ENCODE measurements at places on chromosomes 11 and 22.
A peak's percentile ranks its signal among the peaks of the same experiment; 100 is the strongest.

- DNase-seq = no peak
These were observed 44.0 kb upstream of the CSNK2A3 start for GRCh38 chr11:11397036-11397415.

- no peak for DNase-seq
These were observed 47.5 kb downstream of the SGSM3 start for GRCh38 chr22:40417881-40418280.

DNA sequence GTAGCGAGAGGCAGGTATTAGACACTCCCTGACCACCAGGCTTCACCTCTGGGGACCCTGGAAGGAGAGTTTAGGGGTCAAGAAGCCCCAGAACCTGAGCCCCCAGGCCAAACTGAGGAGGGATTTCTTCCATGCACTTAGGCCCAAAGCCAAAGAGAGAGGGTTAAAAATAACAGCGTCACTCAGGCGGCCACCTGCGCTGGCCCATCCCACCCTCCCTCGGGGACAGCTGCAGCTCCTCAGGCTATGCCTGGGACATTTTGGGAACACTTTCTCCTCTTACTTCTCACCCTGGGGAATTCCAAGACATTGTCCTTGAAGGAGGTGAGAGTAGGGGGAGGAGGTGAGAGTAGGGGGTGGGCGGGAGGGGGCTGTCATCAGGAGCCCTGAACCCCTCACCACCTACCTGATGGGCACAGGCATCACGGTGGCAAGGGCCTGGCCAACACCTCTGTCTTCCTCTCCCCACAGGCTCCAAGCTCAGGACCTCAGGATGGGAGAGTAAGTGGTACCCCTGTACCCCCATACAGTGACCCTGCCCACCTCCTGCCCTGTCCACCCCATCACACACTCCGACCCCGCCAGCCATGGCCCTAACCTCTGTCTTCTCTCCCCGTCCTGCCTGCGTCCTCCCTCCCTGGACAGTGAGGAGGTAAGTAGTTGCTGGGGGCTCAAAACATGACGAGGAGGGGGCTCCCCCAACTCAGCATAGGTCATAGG lies 583 bp downstream of the TNNI2 start:
- DNase-seq = no peak

GRCh38 chr11:72576243-72576595 lies 98.0 kb downstream of the PDE2A start:
- DNase-seq = no peak

- no peak for DNase-seq
These were observed 236.1 kb downstream of the TTC28 start for GRCh38 chr22:28443526-28443876.

DNA sequence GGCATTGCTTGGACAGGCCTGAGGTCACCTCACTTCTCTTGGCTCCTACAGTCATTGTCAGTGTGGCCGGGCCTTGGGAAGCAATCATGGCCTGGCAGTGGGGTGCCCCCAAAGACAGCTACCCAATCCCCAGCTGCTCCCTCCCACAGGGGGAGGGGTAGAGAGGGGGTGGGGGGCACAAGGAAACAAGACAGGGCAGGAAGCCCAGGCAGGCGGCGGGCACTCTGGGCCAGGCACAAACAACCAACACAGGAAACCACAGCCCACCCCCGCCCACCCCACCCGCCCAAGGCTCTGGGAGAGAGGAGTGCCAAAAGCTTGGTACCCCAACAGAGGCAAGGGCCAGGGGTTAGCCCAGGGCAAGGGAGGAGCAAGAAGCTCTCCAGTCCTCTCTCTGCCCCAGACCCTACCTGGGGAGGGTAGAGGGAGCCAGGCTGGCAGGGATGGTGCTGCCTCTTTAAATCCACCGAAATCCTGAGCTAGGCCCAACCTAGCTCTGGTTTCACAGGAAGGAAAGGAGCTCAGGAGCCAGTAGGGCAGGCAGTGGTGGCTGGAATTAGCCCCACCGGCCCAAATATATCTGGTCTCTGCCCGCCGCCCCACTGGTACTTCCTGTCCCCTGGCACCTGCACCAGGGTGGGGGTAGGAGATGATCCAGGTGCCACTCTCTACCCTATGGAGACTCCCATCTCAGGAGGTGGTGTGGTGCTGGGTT lies 12.2 kb downstream of the BCL9L start:
- peak; percentile 80 for DNase-seq

DNA sequence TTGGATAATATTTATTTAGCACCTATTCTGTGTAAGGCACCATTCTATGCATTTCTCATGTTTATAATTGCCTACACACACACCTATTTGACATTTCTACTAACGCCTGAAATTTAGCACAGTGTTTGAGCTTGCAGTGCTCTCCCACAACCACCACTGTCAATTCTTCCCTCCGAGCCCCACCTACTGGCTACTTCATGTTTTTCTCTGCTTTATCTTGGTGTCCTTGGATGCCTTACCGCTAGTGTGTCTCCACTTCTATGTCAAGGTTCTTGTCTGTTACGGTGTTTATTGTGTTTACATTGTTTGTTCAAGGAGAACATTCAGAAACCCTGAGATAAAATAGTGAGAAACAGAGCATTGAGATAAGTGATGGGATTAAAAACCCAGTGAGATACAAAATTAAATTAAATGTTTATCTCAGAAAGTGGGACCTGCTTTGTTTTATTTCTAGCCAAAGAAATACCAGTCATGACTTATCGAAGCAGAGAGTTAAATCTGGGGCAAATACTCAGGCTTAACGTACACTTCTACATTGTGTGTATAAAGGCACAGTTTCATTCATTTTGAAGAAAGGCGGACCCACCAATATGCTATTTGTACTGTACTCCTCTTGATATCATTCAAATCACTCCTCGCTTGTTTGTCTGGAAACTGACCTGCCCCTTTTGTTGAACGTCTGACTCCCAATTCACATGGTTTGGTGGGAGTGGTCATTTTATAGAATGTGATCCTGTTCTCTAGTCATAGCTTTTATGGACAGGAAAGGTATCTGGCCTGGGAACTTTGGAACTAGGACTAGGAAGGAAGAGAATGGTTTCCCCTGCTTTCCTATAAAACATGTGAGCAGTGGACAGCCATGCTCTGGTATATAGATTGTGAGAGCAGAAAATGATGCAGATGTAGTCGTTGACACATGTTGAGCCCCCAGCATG lies 39.2 kb upstream of the SLC36A4 start:
- DNase-seq = peak; percentile 60

DNA sequence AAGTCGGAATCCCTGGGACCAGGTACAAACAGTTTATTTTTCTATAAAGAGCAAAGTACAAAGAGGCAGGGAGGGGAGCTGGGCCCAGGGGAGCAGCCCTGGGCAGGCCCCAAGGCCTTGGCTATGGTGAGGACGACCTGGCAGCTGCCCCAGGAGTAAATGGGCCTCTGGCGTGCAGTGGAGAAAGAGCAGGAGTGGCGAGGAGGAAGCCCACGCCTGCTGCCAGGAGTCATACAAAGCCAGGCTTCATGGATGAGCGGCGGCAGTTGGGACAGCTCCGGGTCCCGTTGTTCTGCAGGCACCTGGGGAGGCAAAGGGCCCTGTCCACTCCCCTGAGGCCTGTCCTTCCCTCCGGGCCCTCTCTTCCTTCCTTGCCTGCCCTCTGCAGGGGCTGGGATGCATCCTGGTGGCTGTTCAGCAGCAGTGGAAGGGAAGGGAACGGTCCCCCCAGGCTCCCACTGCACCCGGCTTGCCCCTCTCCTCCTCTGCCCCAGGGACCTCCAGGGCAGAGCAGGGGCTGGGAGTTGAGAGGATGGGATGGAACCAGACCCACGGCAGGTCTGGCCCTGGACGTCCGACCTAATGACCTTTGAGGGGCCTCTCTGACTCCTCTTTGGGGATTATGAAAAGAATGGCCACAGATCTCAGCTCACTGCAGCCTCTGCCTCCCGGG lies 11.1 kb downstream of the RAPSN start:
- DNase-seq = no peak

GRCh38 chr11:80841675-80842074 lies 1400.8 kb upstream of the TENM4 start:
- DNase-seq = no peak

DNA sequence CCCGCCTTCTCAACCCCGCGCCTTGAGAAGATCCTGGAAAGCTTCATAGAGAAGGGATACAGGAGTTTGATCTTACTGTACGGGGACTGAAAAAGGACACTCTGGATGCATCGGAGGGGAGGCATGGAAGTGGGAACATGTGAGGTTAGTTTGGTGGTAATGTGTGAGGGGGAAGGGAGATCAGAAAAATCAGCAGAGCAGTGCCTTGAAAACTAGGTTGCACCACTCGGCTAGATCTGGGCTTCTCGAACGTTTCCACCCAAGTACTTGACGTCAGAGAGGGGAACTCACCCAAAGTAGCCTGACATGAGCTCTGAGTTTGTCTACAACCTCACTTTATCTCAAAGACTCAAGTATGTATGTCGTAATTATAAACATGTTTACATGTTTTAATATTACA lies 14.5 kb downstream of the USP35 start:
- DNase-seq = no peak

DNA sequence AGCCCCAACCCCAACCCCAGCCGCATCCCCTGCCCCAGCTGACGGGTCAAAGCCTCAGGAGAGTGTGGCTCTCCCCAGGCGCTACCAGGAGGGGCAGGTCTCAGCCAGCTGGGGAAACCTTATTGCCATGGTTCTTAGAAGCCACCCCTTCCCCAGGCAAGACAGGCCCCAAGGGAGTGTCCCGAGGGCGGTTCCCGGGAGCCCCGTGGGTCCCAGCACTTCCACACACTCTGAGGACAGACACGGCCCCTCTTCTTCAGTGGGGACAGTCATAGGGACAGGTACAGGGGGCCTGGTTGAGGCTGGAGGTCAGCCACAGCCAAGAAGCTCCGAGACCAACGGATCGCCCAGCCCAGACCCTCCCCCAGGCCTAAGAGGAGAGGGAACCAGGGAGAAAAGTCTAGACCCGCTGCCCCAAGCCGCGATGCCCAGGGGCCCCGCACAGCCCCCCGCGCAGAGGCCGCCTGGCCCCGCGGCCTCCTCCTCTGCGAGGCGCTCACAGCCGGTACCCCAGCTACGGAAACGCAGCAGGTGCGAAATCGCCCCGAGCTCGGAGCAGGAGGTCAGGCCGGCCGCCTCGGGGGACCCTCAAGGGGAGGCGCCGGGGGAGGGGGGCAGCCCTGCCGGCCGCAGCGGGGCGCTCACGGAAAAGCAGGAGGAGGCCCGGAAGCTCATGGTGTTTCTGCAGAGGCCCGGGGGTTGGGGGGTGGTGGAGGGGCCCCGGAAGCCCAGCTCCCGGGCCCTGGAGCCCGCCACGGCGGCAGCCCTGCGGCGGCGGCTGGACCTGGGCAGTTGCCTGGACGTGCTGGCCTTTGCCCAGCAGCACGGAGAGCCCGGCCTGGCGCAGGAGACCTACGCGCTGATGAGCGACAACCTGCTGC lies 2.6 kb downstream of the KLHDC7B start:
- DNase-seq = no peak

- no peak for DNase-seq
These were observed 25.0 kb upstream of the SLC5A1 start for GRCh38 chr22:32018056-32018455.

DNA sequence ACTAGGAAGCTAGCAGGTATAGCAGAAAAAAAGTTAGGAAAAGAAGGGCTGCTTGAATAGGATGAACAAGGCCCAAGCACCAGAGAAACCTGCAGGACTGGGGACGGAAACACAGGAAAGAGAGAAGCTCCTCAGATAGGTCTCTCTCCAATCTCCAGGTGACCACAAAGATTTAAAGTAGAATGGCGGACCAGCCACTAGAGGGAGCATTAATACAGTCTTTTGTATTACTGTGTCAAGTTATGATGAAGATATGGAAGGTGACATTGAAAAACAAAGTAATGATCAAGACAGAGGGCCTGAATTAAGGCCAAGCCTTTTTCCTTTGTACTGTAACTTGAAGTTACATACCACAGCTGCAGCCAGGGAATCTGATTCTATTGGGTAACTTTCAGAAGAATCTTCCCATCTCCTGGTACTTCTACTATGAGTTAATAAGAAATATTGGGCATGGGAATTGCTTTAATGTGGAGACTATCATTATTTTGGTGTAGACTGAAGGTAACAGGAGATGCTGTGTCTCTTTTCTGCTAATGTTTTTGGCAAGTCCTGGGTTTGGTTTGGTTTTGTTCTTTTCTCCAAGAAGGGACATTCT lies 33.8 kb downstream of the OR2AG2 start:
- peak; percentile 77 for DNase-seq

DNA sequence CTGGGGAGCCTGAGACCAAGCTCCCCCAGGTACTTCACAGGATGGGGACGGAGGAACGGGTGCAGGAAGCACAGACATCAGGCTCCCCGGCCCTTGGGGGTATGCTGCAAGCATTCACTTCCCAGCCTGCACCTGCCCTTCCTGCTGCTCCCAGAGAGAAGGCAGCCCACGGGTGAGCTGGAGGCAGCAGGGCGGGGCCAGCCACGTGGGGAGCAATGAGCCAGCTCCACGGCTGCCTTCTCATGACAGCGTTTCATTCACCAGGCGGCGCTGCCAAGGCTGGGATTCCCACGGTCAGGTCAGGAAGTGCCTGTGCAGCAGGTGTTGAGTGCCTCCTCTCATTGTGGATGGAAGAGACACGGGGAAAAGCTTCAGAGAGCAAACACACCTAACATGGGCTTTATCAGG lies 14.5 kb upstream of the PHLDA2 start:
- DNase-seq = peak; percentile 67

DNA sequence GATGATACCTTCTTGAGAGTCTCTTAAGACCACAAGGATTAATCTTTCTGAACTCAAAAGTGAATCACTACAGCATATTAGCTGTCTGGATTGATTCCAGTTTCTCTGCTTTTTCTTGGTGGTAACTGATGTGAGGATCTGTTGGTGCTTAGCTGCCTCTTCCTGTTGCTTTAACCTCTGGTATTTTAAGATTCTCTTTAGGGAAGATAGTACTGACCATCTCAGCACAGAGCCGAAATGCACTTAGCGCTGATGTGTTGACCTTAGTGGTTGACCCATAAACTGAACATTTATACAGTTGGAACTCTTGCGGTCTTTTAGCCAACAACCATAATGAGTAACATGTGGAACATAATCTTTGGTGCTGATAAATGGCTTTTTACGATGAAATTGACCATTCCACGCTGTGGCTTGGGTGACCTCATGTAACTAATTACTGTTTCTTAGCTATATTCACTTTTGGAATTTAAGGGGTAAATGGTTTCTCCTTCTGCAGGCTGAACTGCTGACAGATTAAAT lies 33.7 kb downstream of the APLP2 start:
- DNase-seq = no peak

DNA sequence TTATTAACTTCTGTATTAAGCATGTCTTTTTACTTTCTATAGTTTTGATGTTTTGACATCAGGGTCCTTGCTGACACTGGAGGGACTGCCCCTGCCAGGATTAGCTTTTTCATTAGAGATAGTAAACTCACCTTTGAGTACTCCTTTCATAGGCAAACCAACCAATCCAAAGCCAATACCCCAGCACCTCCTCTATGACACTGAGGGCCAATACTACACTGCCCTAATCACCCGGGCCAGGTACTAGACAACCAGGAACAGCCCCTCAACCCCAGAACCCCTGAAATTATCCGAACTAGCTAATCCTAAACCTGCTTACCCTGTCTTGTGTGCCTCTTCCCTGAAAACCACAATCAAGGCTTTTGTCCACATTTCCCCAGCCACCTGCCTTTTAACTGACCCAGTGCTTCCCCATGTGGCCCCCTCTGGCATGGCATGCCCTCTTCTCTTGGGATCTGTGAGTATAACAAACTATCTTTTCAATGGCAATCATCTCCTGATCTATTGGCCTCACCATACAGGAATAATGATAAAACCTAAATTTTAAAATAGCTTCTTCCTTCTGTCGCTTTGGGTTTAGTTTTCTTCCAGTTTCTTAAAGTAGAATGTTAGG lies 31.2 kb downstream of the RAB6A start:
- peak; percentile 23 for DNase-seq
